CD4-positive, alpha-beta T cell treated with Interleukin-6 for 4 hours (primary cell): ENCODE measurements at places on chromosomes 5 and 9.
A peak's percentile ranks its signal among the peaks of the same experiment; 100 is the strongest.

GRCh38 chr9:121581786-121582600, 69.4 kb upstream of the DAB2IP start:
- DNase-seq, result no peak

DNA sequence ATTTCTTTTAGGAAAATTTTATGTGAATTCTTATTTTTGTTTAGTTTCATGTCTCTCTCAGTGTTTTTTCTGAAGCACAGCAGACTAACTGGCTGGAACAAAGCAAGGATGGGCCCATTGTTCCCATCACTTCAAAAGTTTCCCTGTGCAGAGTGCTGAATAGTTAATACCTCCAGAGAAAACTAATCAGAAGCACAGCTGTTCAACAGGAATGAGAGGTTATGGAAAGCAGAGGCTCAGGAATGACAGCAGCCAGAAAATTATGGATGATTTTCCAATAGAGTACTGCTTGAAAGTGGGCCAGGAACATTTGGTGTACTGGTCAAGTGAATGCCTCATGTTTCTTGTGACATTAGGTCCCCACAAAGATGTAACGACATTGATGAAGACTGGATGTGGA, 173.0 kb upstream of the TARS1 start:
- DNase-seq, result no peak

- no peak for DNase-seq
These were observed 34.9 kb upstream of the SLIT3 start for GRCh38 chr5:169335806-169336205.

GRCh38 chr5:127810707-127811490, 107.7 kb downstream of the CCDC192 start:
- no peak for DNase-seq

DNA sequence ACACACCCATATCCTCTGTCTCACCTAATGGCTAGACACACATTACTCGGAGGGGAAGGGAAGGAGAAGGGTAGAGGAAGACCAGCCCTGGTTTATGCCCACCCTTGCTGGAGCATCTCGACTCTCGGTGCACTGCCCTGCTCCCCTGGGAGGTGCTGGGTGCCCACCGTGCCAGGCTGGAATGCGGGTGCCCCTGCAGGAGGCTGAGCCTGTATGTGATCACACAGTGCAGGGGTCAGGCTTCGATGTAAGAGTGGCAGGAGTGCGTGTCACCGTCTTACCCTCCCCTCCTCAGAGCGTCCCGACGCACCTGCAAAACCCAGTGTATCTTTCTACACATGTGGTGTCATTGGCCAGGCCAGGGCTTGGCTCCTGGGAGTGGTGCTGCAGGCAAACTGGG, 7.3 kb upstream of the ACOT12 start:
- no peak for DNase-seq

DNA sequence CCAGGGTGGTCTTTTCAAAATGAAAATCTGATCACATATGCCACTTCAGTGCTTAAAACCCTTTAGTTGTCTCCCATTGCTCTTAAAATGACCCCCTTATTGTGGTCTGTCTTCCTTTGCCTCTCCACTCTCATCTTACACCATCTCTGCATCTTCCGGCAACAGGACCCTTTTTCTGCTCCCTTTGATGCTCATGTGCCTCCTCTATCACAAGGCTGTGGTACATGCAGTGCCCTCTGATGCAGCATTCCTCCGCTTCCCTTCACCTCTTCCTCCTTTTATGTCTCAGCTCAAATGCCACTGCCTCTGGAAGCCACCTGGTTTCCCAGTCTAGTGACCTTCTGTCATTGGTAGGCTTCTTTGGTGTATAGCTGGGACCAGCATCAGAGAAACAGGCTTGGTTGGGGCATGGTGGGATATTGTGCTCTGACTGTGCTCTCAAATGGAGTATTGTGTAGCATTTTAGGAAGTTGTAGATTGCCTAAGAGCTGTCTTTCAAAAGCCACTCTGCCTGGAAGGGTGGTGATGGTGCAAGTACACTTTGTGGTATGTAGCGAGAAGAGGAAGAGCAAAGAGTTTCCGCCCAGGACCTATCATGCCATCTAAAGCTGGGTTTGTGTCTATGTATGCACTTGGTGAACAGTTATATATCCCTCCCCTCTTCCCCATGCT, 28.1 kb downstream of the ARHGAP26 start:
- peak; percentile 62 for DNase-seq

DNA sequence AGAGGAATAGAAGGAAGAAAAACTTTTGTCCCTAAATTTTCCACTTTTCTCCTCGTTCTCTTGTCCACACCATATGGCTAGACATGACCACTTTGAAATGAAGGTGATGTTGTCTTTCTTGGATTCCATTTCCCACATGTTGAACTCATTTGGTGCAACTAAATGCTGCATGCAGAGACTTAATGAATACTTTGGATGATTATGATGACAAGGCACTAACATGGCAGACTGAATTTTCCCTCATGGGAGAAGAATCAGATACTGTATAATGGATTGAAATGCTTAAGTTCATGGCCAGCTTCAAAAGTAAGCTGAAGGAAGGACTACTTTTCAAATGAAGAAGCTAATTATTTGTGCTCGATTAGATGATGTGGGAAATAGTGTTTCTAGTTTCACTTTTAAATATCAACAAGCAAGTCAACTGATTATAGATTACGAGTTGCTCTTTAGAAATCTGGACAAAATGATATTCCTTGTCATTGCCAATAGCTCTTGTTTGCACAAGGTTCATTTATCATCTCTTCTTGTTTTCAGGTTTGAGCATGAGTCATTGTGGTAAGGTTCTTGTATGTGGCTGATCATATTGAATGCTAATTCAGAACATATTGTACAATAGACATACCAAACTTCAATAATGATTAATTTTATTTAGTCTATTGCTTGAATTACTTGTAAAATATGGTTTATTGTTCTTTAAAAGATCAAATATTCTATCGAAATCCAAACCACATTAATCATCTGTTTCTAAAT, 501.3 kb upstream of the FTMT start:
- DNase-seq, result no peak

DNA sequence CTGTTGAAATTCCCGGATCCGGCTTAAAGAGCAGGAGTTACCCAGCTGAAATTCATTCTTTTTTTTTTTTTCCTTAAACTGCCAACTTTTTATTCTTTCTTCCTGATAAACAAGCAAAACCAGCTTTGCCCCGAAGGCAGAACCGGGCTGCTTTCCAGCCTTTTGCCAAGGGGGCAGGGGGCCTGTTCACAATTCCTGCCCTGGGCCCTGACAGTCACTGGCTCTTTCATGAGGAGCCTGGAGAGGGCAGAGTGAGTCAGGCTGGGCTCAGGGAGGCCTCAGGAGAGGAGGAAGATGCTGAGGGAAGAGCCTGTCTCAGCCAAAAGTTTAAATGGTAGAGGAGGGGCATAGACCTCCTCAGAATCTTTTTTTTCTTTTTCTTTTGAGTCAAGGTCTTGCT, 4.8 kb downstream of the GLIPR2 start:
- no peak for DNase-seq

GRCh38 chr5:158255609-158256008, 396.7 kb upstream of the CLINT1 start:
- DNase-seq, result no peak

DNA sequence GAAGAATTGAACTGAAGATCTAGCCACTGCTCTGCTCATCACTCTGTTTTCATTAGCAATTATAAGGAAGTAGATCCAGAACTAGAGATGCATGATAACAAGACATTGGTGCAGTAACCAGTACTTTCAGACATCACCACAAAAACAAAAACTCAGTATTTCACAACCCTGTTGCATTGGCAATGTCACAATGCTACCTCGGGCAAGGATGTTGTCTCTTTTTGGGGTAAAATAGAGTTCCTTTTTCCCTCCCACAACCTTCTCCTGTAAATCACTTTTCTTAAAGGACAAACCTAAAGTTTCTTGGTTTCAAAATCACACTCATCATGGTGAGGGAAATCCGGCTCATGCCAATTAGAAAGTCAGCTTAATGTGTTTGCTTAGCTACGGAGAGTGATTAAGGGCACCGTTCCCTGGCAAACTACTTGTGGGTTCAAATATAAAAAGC, 420.1 kb upstream of the MEF2C start:
- no peak for DNase-seq

DNA sequence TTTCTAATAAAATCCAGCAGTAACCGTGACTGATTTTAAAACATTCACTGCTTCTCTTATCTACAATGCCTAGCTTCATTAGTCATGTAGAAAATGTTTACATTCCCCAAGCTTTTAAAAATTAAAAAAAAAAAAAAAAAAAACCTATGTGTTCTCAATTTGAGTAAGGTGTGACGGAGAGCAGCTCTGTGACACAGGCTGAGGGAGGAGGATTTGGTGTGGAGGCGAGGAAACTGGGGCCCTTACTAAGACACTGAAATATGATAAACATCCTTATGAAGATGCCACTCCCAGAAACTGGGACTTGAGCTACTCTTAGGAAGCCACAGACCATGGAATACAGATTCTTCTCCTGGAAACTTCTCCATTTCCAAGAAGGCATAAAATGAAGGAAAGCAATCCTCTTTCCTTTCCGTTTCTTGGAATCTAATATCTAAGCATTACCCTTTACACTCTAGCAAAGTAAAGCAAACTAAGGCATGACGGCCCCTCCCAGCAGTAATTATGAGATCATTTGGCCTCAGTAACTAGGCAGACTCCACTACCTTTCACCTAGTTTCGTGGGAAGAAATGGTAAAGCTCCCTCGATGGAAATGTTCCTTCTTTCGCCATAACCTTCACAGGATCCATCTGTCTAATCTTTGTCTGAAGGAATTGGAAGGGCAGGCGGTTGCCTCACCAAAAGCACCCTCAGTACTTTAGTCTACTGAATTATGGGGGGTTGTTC, 23.5 kb downstream of the GRAMD2B start:
- peak; percentile 39 for DNase-seq

GRCh38 chr5:35856765-35857351, at the start of gene IL7R:
Gene IL7R (plus strand): TSS chr5:35856891. CDS start chr5:35856978, 87 bp downstream.
- DNase-seq, result no peak

GRCh38 chr9:21381448-21382339, 3.5 kb downstream of the IFNA2 start:
- no peak for DNase-seq
